ENCODE measurements at places on chromosomes 3 and 15. TPM values are rescaled to one million over a fixed set of nuclear protein-coding genes. Genes with fewer than 3 reads are reported as not detected.

Gene PTX3
- 4.3 TPM for total RNA-seq

Gene RASGRF1
- total RNA-seq, result 0.73 TPM

Gene EXD1
- not detected for total RNA-seq

Gene TMCO5A
- not detected for total RNA-seq

Gene HSPBAP1
- 8.2 TPM for total RNA-seq

Gene GPR62
- total RNA-seq, result not detected

Gene STXBP5L
- not detected for total RNA-seq

Gene AAGAB
- total RNA-seq, result 54.8 TPM

Gene ALDH1A3
- 0.19 TPM for total RNA-seq

Gene ATG3
- 54.5 TPM for total RNA-seq

Gene LRRIQ4
- 0.15 TPM for total RNA-seq

Gene DNAJA4
- 12.0 TPM for total RNA-seq

Gene RPL35A
- total RNA-seq, result 1,102 TPM

Gene CORO2B
- total RNA-seq, result 4.4 TPM

Gene KBTBD12
- not detected for total RNA-seq

Gene LNP1
- 5.3 TPM for total RNA-seq

Gene C3orf80
- not detected for total RNA-seq

Gene STARD5
- 2.1 TPM for total RNA-seq

Gene KLHL40
- total RNA-seq, result not detected

Gene GOLGA8T
- not detected for total RNA-seq

Gene SLC27A2
- total RNA-seq, result 0.79 TPM

Gene NUP210
- 11.4 TPM for total RNA-seq

Gene CYP19A1
- total RNA-seq, result 0.42 TPM

Gene LIPC
- total RNA-seq, result not detected

Gene GPR27
- 8.1 TPM for total RNA-seq

Gene KCNH8
- not detected for total RNA-seq

Gene WNT7A
- not detected for total RNA-seq

Gene FEZF2
- not detected for total RNA-seq

Gene CAND2
- 8.2 TPM for total RNA-seq

Gene ANKRD63
- total RNA-seq, result 2.5 TPM

Gene MASP1
- not detected for total RNA-seq

Gene GATM
- 9.5 TPM for total RNA-seq

Gene CFAP161
- total RNA-seq, result 2.8 TPM

Gene ADAMTSL3
- 0.95 TPM for total RNA-seq

Gene SLC24A5
- total RNA-seq, result not detected

Gene MORC1
- 0.88 TPM for total RNA-seq

Gene IGSF11
- total RNA-seq, result not detected

Gene TM6SF1
- total RNA-seq, result 1.8 TPM

Gene FRMD5
- 2.6 TPM for total RNA-seq

Gene MUC13
- not detected for total RNA-seq

Gene C3orf20
- 0.17 TPM for total RNA-seq
